Left lung (tissue), 14 donors: ENCODE measurements at places on chromosomes 16 and 17.

DNA sequence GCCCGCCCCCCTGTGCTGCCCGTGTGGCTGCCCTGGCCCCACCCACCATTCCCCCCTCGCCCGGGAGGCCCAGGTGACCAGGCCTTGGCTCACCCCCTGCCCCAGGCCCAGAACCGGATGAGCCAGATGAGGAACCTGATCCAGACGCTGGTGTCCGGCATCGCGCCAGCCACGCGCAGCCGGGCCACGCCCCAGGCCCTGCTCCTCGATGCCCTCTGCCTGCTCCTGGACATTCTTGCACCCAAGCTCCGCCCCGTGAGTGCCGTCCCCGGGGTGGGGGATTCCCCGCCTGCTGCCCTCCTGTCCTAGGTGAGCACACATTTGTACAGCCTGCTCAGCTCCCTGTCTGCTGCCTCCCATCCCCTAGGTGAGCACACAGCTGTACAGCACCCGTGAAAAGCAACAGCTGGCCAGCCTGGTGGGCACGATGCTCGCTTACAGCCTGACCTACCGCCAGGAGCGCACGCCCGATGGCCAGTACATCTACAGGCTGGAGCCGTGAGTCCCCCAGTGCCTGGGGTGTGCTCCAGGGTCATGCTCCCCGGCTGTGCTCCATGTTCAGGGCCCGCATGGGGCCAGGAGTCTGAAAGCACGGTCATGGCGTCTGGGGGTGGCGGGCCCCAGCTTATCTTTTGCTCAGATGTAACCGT is 4.8 kb downstream of the GNG13 start:
- no peak for DNase-seq

- no peak for DNase-seq
These were observed 593 bp downstream of the SLC38A7 start for GRCh38 chr16:58684001-58684353.

GRCh38 chr17:41962768-41963434 is 3.7 kb upstream of the CNP start:
- peak; percentile 54 for DNase-seq

DNA sequence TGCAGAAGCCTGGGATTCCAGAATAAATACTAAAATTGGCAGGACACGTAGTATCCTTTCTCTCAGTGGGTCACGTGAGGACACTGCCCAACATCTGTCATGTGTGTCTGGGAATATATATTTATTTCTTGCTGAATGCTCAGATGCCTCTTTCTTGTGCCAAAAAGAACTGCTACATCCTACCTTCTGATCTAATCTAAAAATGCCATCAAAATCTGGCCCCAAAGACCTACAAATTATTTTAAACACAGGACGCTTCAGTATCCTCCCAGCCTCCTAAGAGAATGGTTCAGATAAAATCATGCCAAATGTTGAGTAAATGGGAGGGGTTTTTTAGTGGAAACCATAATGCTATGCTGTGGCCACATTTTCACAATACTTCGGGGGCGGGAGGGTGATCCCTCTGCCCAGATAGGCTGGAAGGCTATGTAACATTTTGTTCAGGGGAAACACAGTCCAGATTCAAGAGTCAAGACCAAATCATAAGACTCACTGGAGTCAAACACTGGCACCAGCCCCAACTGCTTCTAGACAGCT is 22.9 kb upstream of the CORO6 start:
- peak; percentile 63 for DNase-seq

- no peak for DNase-seq
These were observed 18.1 kb downstream of the PRMT7 start for GRCh38 chr16:68328860-68329390.

DNA sequence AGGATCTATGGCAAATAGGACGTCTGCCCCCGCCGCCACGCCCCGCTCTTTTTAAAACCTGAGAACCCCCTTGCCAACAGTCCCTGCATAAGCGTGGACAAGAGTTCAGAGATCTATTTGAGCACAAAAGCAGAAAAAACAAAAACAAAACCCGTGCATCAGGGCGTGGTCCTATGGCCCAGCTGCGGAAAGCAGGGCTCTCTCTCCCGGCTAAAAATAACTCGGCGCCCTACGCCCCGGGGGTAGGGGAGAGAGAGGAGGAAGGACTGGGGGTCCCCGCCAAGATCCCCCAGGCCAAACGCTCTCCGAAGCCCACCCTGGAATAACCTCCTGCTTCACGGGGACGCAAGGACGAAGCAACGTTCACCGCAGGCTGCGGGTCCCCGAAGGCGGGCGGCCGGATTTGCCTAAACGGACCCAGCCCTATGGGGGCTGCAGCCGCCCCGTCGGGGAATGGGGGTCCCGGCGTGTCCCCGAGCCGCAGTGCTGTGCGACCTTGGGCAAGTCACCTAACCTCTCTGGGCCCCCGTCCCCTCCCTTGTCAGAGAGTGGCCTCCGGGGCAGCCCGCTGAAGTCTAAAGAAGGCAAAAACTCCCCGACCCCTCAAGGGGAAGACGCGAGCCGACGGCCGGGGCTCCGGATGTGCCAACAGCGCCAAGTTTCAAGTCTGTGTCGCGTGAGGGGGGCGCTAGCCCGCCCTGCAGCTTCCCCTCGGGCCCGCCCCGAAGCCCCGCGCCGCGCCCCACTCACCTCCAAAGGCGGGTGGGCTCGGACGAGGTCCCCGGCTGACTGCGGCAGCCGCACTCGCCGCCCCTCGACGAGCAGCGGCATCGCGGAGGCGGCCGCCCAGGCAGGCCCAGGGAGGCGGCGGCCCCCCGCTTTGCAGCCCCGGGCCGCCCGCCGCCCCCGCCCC is 477 bp downstream of the NTAN1 start:
- peak; percentile 88 for DNase-seq

DNA sequence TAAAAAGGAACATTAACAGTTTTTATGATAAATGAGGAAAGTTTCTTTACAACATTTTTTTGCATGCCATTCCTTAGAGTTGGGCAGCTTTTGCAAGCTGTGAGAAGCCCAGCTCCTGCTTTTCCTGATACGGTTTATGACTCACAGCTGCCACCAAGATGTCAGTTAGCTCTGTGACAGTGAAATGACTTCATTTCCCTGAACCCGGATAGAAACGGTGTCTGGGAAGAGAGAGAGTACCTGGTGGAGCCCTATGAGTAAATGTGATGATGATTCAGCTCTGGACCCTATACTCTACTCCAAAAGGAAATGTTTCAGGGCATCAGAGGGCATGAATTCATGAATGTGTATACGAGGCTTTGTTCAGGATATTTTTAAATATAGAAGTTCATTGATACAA is 366.3 kb upstream of the HSBP1 start:
- DNase-seq: no peak

DNA sequence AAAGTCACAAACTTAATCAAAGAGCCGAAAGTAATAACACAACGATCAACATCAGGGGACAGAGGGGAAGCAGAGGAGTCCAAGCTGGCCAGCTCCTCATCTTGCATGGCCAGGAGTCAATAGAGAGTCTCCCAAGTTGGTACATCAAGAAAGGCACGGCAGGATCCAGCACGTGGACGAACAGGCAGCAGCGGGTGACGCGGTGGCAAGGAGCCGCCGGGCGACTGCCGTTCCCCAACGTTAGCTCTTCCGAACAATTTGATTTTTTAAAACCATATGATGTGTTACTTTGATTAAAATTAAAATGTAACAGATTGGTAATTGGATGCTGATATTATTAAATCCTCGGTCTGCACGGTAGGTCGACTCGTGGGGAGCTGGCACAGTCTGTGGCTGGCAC is 81.8 kb upstream of the DOC2B start:
- DNase-seq: no peak
